Stimulated activated CD8-positive, alpha-beta memory T cell treated with anti-CD3 and anti-CD28 coated beads, Interleukin-15, amount 100 ng/mL, for 24 hours (primary cell): ENCODE measurements at places on chromosomes 7 and 10.

DNA sequence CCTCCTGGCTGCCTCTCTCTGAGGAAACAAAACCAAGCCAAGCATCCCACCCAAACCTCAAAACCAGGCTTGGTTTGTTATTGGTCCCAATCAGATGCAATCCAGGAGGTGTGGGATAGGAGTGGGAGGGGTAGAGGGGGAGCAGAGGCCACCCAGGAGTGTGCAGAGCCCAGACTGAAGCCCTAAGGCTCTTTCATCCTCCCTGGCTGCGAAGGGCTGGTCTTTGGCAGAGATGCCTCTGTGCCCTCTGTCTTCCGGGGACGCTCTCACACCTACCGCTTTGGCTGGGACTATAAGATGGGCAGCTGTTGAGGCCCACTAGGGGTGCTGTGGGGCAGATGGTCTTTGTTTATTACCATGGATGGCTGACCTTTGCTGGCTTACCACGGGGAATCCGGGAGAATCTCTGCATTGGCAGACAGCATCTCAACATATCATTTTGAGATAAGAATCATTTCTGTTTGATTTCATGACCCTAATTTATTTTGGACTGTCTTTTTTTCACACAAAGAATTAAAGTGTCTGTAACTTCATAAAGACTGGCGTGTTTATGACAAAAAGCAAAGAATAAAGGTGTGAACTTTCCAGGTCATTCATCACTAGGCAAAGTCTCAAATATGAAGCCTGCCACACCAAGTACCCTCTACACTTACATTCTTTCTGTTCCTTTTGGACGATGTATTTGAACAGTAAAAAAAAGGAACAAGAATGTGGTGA lies 6.5 kb upstream of the DENND2A start:
- no peak for DNase-seq

DNA sequence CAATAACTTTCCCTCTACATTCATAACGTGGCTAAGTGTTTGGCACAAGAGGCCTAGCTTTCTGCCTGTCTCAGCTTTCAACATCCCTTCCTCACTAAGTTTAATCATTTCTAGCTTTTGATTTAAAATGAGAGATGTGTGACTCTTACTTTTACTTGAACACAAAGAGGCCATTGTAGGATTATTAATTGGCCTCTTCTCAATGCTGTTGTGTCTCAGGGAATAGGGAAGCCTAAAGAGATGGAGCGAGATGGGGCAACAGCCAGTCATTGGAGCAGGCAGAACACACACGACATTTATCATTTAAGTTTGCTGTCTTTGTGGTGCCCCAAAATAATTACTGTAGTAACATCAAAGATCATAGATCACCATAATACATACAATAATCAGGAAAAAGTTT lies 167.1 kb upstream of the TRIM24 start:
- DNase-seq, result no peak

- no peak for DNase-seq
Observed at GRCh38 chr7:40551685-40552576, 417.1 kb downstream of the SUGCT start.

DNA sequence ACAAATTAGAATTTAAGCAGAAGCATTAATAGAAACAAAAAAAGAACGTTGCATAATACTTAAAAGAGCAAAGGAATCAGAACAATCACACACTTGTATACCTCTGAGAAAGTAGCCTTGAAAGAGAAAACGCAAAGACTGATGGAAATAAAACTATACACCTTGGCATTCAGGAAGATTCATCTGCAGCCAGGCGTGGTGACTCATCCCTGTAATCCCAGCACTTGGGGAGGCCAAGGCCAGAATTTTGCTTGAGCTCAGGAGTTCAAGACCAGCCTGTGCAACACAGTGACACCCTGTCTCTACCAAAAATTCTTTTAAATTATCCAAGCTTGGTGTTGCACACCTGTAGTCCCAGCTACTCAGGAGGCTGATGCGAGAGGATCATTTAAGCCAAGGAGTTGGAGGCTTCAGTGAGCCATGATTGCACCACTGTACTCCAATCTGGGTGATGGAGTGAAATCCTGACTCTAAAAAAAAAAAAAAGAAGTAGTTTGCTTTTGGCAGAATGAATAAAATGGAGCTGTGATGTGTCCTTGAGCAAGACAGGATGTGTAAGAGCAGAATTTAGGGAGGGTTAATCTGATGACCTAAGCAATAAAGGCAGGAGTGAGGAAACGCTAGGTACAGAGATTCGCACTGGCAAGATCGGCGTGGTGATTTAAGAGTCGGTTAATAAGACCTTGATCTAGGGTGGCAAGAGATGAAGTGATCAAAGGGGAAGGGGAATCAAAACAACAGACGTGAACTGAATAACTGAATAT lies 75.8 kb upstream of the NRP1 start:
- no peak for DNase-seq

GRCh38 chr7:81064426-81064825 lies 145.6 kb upstream of the SEMA3C start:
- DNase-seq, result no peak

GRCh38 chr7:115340828-115341227 lies 418.9 kb downstream of the MDFIC start:
- no peak for DNase-seq

GRCh38 chr10:32955299-32955772 lies 2.7 kb downstream of the ITGB1 start:
- DNase-seq, result no peak

DNA sequence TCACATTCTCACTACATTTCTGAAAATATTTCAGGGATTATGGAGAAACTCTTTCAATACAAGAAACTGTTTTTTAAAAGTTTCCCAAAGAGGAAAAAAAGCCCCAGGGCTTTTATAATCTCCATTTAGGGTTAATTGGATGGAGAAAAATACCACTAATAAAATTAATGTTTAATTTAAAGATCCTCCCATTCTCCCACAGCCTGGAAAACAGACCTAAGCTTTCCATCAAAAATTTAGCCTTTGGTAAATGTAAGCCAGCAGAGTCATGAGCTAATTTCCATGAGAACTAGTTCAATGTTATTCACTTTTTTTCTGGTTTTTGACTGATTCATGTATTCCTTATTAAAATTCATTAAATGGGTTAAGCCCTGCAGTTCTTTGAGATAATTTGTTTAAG lies 408.7 kb downstream of the PHTF2 start:
- DNase-seq, result no peak

- no peak for DNase-seq
Observed at GRCh38 chr10:122237331-122237990, 33.6 kb upstream of the BTBD16 start.

DNA sequence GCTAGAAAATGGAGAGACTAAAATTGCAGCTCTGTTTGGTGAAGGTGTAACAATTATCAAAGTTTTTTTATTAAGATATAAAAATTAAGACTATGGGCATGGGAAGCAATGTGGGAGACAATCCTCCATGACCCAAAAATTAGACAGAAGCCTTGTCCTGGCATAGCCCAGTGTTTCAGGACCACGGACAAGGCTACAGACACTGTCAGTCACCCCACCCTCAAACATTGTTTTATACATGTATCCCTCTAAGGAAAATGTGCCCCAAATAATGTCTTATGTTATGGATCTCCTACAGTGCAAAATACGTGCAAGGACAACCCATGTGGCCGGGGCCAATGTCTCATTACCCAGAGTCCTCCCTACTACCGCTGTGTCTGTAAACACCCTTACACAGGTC lies 24.0 kb downstream of the HABP2 start:
- no peak for DNase-seq

GRCh38 chr10:28997734-28998133 lies 291.1 kb upstream of the LYZL1 start:
- DNase-seq, result no peak

DNA sequence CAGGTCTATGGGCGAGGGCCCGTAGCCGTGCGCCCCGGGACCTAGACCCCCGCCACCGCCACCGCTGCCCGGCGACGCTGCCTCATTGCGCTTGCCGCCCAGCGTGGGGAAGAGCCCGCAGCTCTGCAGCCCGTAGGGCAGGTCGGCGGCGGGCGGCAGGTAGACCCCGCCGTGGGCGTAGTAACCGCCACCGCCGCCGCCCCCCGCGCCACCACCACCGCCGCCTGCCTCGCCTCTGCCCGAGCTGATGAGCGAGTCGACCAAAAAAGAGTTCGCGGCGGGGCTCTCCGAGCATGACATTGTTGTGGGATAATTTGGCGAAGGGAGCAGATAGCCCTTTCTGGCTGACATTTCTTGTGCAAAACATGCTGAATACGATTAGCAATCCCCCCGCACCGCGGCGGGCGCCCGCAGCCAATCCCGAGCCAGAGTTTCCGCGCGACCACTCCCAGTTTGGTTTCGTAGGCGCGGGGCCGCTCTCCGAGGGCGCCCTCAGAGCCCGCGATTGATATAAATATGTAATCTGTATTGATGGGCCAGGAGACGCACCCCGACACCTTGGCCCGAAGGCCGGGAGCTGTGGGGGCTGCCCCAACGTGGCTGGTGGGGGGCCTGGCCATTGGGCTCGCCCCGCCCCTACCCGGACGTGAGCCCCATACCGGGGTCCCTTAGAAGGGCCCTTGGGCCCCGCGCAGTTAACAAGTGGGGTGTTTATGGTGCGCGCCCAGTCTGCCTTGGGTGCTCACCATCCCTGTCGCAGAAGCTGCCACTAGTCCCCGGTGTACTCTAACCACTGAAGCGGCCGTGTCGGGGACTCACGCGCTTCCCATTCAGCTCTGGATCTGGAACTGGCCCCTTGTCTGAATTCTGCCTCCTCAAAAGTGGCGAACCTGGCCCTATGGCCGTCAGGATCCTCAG lies at the start of gene HOXA10:
HOXA10 (minus strand) TSS at position 365 of the 918 bp plus-strand sequence; CDS start at position 351, 14 bp downstream.
- no peak for DNase-seq

- no peak for DNase-seq
Observed at GRCh38 chr10:100553929-100554328, 18.2 kb downstream of the HIF1AN start.

- no peak for DNase-seq
Observed at GRCh38 chr7:76280408-76280807, 22.1 kb upstream of the HSPB1 start.

DNA sequence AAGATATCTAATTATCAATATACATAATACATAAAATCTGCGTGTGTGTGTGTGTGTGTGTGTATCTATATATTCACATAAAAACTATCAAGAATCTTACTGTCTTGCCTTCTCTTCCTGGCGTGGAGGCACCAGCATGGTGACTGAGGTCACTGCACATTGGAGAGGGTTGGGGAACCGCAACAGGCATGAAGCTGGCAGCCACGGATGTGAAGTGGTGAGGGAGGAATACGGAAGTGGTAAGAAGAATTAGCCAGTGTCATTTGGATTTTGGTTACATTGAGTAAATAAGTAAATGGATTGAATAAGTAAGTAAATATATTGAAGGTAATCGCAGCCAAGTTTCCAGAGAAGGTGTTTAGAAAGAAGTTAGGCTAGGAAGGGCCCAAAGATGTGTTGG lies 85.1 kb downstream of the TRIM24 start:
- no peak for DNase-seq

GRCh38 chr10:24603333-24603732 lies 120.4 kb downstream of the ARHGAP21 start:
- no peak for DNase-seq
